Posterior vena cava (tissue), 2 donors: ENCODE measurements at places on chromosomes 7 and 10. TPM values are rescaled to one million over a fixed set of nuclear protein-coding genes. Genes with fewer than 3 reads are reported as not detected.

GRCh38 chr10:13485623-13486022 lies 43.2 kb downstream of the BEND7 start:
- no peak for DNase-seq

GRCh38 chr7:77759294-77759889 lies 38.8 kb downstream of the TMEM60 start:
- no peak for DNase-seq

DNA sequence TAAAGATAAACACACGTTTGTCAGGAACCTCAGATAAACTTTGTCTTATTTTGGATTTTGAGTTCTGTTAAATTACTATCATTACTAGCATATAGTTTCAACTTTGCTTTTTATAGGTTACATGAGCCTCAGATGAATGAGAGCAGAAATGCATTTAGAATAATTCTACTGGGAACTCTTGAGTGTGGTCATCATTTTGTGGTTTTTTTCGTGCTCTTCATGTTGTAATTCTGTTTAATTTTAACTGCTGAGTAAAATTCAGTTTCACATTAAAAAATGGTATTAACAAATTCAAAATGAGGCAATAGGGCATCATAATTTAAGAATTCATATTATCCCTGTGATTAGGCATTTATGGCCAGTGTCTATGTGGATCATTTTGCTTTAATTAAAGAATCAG lies 72.9 kb downstream of the GNAI1 start:
- no peak for DNase-seq

- DNase-seq = peak; percentile 83
These were observed 473.8 kb downstream of the KCNMA1 start for GRCh38 chr10:77163670-77164348.

Gene KCNMA1
- 117 TPM for total RNA-seq

Gene TAX1BP1
- total RNA-seq = 131 TPM

GRCh38 chr10:20007426-20007825 lies 191.2 kb downstream of the PLXDC2 start:
- no peak for DNase-seq

- no peak for DNase-seq
These were observed 40.5 kb downstream of the NRG3 start for GRCh38 chr10:81915504-81915897.

DNA sequence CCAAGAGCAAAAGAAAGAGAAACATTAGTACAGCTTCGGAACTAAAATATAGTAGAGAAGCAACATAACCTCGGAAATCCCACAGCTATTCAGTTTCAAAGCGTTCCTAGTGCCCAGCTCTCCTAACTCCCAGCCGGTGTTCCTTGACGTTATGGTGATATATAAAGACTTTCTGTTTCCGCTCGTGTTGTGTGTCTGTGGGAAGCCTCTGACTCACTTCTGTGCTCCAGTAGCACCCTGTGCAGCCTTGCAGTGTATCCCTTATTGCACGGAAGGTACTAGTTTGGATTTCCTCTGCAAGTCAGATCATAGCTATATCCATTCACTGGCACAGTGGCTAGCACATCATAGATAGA lies 535 bp downstream of the ASAH2B start:
- no peak for DNase-seq

DNA sequence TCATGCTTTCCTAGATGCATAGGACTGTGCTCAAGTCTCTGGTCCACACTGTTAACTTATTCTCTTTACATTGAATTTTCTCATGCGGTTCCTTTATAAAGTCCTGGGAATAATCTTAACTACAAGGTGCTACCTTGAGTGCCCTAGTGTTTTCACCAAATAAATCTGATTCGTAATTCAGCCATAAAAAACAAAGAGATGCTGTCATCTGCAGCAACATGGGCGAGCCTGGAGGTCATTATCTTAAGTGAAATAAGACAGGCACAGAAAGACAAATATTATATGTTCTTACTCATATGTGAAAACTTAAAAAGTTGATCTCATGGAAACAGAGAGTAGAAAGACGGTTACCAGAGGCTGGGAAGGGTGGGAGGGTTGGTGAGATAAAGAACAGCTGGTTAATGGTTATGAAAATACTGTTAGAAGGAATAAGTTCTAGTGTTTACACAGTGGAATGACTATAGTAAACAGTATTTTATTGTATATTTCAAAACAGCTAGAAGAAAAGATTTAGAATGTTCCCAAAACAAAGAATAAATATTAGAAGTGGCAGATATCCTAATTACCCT lies 38.3 kb downstream of the NT5C3A start:
- DNase-seq = no peak

Gene CTNNA3
- total RNA-seq = 5.3 TPM

GRCh38 chr7:16770657-16771329 lies 17.2 kb downstream of the TSPAN13 start:
- no peak for DNase-seq

Gene SSC4D
- total RNA-seq = 0.32 TPM

DNA sequence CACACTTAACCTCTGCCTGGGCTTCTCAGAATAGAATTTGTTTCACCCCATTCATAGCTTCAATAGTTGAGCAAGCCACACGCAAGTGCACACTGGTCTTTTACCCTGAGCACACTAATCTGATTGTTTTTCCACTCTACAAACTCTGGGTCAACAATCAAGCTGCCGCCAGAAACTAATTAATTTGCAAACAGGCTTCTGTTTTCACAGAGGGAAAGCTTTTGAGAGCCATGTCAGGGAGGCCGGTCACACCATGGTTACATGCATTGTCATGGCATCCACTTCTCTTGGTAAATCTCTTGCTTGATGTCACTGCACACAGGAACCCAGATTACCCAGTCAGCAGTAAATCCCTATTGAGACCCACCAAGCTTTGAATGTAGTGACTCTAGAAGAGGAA lies 154.2 kb downstream of the SEMA3A start:
- DNase-seq = no peak

DNA sequence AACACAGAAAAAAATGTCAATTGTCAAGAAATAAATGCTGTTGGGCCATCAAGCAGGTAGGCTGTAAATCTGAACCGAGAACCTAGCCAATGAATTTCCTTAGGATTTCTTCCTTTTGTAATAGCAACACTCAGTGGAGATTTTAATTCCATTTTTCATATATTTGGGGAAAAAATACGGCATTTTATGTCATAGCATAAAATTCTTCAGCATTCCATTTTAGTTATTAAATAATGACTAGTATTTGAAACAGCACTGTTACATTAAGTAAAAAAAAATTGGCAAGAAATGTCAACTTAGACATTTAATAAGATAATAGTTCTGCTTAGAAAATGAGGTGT lies 12.3 kb upstream of the VIM start:
- no peak for DNase-seq

- DNase-seq = no peak
These were observed 331.8 kb downstream of the NRG3 start for GRCh38 chr10:82206831-82207230.

DNA sequence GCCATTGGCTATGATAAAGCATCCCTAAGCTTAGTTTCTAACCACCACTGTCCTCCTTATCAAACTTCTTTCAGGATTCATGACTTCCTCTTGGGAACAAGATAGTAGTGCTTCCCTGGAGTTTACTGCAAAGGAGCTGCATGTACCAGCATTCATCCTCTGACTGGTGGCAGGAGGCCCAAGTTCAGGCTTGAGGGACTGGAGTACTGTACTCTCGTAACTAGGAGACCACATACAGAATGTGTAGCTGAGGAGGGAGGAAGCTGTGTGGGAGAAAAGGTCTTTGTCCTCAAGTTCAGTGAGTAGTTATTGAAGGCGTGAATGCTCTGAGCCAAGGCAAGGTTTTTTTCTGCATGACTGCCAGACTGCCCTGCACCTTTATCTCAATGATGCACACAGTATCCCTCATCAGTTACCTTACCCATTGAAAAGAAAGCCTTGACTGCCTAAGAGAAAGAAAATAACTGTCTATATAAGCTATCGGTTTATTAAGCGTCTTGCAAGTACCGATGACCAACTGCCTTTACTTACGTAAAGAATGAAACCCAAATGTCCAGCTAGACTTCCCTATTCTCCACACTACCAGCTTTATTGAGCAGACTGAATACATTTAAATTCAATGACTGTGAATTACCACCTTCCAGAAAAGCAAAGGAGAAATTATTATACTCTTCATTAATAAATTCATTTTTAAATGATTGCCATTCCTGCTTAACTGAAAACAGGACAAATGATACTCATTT lies 12.8 kb downstream of the SCRN1 start:
- no peak for DNase-seq

- peak; percentile 75 for DNase-seq
These were observed 34.0 kb downstream of the DKK1 start for GRCh38 chr10:52348037-52348564.

GRCh38 chr10:29250066-29250465 lies 38.8 kb upstream of the LYZL1 start:
- no peak for DNase-seq

- DNase-seq = no peak
These were observed 20.2 kb downstream of the OR6B1 start for GRCh38 chr7:144020340-144020739.

- DNase-seq = no peak
These were observed 65.1 kb downstream of the CLEC2L start for GRCh38 chr7:139588632-139589031.

Gene KCND2
- 3.5 TPM for total RNA-seq
